ENCODE measurements at places on chromosomes 11 and 22.

GRCh38 chr11:125063429-125064043 is 431 bp downstream of the SLC37A2 start:
- no peak for DNase-seq

DNA sequence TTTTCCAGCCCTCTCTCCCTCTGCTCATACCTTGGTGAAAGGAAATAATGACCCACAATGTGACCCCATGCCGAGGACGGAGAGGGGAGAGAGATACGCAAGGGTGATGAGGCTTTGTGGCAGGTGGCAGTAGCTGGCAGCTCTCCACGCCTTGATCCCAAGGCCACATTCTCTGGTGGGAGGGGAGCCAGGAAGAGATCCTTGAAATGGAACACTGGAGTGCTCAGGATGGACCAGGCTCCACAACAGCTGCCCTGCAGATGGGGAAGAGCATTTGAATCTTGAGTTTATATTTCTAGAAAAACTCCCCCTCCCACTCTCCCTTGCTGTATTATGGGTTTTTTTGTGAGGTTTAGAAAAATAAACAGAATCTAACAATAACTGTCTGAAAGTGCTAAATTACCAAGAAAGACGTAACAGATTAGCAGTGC is 61.6 kb upstream of the CDON start:
- DNase-seq = no peak

DNA sequence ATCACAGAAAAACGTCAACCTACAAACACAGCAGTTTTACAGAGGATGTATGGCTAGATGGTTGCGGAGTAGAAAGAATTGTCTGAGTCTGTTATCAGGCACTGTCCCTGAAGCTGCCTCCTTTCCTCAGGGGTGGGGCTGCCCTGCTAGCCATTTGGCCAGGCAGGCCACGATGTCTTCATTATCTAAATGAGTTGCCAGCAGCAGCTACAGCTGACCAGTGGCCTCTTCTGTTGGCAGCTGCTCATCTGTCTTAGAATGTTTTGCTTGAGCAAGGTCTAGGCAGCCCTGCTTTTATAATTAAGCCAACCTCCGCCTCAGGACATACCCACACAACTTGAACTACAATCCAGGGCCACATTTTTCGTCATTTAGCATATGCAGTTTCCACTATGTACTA is 17.5 kb downstream of the SLC6A5 start:
- no peak for DNase-seq

DNA sequence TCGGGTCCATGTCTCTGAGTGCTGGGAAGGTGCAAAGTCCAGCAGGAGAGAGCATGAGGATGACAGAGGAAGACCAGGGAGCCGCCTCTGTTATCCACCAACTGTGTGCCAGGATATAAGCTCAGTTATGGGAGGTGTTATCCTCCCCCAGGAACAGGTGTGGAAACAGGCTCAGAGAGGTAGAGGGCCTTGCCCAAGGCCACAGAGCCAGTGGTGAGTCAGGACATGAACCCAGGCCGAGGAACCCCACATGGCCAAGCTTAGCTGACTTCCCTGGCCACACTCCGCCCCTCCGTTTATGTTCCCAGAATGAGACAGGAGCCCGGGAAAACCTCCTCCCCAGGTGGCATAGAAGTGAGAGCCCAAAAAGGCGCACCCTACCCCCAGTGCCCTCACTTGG is 50.3 kb downstream of the ISX start:
- DNase-seq = no peak

- no peak for DNase-seq
These were observed 1.9 kb upstream of the PHF21A start for GRCh38 chr11:46122945-46123715.

DNA sequence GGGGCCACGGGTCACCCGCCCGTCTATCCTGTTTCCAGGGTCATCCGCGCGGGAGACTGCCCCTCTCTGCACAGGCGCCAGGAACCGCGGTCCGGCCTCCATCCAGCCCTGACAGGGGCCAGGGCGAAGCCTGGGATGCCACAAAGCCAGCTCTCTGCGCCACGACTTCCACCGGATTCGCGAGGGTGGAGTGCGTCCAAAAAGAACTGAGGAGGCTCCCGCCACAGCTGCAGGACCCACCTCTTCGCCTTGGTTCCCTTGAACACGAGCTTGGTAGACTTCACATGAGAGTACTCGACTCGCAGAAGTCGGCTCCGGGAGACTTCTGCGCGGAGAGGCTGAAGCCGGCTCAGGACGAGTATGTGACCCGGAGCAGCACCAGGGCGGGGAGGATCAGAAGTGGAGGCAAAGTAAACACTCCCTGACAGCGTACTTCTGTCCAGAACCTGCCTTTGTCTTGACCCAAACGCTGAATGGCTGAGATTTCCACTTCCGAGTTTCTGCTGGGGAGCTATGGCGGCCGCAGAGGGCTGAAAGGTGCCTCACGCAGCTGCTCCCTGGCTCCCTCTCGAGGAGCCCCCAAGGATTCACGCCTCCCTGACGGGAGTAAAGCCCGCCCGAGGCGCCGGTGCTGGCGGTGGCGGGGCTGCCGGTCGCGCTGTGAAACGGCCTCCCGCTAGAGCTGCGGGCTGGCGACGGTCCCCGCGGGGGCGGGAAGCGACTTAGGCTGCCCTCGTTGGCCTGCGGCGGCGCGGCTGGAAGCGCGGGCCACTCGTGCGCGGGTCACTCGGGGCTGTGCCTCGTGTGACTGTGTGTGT is 4566.7 kb upstream of the OR11H1 start:
- DNase-seq = no peak

GRCh38 chr11:82505379-82505778 is 228.3 kb downstream of the FAM181B start:
- DNase-seq = no peak

DNA sequence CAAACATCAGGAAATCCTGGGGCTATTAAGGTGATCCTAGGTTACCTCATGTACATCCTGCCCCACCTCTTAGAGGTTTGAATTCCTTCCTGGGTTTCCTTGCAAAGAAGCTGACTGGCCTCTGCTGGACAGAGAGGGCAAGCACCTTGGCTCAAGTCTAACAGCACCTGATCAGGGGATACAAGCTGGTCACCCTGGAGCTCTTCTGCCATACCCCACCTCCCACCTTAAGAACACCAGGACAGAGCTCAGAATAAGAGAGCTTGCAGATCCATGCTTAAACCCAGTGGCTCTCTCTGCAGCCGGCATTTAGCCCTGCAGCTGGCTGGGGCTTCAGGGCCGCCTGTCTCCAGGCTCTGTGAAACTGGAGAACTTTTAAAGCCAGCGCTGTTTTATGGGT is 386.6 kb upstream of the NARS2 start:
- DNase-seq = no peak
